NCI-H1092 (cell line): ENCODE measurements at places on chromosomes 11 and 22.

GRCh38 chr11:44468345-44468988 lies 97.0 kb upstream of the CD82 start:
- DNase-seq: no peak

DNA sequence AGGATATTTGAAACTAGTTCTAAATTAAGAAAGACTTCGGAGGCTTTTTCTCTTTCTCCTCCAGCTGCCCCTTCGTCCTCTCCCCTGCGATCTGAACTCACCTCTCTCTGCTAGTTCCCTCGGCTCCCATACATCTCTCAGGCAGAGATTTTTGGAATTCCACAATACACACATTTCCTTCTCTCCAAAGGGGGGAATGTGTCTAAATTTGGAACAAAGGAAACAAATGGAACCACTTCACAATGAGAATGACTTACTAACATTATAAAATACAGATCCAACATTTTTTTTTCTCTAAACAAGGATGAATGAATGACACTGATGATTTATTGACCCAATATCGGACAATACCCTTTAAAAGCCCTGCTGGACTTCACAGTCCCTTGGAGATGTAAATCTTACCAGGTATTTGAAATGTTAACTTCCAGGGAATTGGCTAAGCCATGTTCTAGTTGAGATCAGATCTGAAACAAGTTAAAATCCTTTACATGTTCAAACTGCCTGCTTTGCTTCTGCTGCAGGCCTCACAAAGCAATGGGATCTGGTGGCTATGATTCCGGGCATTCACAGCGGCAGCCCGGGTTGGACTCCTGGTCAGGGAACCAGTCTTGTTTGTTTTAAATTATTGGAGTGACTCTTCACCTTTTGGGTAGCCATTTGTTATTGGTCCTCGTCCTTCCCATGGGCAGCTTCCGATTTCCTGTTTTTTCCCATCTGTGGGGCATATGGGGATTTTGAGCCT lies 20.5 kb upstream of the GSTP1 start:
- no peak for DNase-seq

GRCh38 chr22:17769013-17769715 lies 5.1 kb downstream of the BID start:
- DNase-seq: no peak

- DNase-seq: no peak
These were observed 35.4 kb downstream of the MOB2 start for GRCh38 chr11:1450949-1451710.

DNA sequence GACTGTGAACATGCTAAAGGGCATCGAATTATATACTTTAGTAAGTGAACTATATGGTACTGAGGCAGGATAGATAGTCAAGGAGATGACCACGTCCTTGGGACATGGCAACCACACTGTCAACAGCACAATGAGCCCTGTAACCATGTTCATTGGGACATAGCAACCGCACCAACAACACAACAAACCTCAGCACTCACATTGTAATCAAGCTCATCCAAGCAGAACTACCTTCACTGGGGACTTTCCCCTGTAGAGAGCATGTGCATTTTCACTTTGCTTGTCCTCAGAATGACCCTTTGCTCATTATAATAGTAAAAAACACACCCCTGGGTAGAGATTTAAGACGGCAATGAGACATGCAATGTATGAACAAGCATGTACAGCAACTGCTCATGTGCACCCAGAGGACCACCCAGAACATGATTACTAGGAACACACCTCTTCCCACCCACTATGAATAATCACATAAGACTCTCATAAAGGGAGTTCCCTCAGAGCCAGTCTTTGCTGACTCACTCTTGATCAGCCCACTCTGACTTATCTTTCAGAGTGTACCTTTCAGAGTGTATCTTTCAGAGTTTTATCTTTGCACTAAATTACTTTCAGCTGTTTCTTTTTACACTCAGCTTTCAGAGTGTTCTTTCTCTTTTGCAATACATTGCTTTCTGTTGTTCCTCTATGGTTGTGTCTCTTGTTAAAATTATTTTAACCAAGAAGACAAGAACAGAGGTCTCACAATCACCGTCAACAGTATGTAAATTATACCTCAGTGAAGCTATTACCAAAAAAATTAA lies 4.1 kb upstream of the PLAAT2 start:
- DNase-seq: no peak

- DNase-seq: peak; percentile 26
These were observed 164.5 kb downstream of the SOX6 start for GRCh38 chr11:16191868-16192240.

- no peak for DNase-seq
These were observed 600.5 kb upstream of the TENM4 start for GRCh38 chr11:80041136-80042000.

GRCh38 chr11:12330485-12331231 lies 46.7 kb upstream of the PARVA start:
- peak; percentile 84 for DNase-seq

GRCh38 chr11:78261367-78261766 lies 72.6 kb downstream of the USP35 start:
- no peak for DNase-seq

DNA sequence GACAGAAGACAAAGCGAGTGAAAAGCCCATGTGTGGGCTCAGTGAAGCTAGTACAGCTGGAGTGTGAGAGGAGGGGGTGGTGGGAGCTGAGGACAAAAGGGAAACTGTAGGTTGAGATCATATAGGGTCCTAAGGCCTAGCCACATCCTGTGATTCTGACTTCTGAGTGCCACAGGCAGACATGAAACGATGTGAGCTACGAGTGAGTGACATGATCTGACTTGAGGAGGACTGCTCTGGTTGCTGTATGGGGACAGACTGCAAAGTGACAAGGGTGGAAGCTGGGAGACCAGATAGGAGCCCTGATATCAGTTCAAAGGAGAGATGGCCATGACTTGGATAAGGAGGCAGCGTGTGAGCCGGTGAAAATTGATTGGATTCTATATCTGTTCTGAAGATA lies 85.4 kb downstream of the MICAL2 start:
- no peak for DNase-seq

DNA sequence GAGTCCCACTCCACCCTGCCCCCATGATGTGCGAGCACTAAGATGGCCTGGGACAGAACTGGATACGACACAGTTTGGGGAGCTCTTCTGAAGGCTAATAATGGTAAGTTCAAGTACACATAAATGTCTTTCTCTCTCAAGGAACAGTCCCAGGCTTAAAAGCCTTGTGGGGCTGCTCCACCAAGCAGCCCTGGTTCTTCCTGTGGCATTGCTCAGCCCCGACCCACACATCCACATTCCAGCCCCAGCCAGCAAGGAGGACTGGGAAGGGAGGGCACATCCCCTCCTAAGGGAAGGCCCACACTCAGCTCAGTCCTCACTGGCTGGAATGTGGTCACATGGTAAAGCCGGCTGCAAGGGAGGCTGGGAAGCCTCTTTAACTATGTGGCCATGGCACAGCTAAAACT lies 13.3 kb upstream of the MB start:
- DNase-seq: no peak

- DNase-seq: no peak
These were observed 73.9 kb downstream of the BDNF start for GRCh38 chr11:27626269-27626937.
